ENCODE measurements at places on chromosomes 1 and 21.

DNA sequence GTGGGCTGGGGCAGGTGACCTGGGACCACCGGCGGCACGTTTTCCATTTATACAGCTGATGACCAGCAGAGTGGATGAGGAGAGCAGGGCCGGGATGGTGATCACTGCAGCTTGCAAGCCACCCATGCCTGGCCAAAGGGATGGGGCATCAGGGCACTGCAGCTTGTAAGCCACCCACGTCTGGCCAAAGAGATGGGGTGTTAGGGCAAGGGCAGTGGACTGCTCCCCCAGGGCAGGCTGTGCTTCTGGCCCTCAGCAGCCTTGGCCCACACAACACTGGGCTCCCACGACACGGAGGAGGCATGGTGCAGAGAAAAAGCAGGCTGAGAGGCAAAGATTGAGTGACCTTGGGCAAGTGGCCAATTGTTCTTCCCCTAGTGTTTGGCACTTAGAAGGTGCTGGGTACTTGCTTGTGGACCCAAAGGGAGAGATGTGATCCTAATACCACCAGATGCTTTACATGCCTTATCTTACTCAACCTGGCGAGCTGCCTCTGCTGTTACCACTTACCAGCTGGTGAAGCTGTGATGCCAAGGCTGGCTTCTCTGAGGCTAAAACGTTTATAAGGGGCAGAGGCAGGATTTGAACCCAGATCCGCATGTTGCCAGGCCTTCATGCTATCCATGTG lies 48.3 kb downstream of the TRIM62 start:
- DNase-seq: no peak

- DNase-seq: no peak
Measured at GRCh38 chr1:39105841-39106765, 80.0 kb downstream of the NDUFS5 start.

DNA sequence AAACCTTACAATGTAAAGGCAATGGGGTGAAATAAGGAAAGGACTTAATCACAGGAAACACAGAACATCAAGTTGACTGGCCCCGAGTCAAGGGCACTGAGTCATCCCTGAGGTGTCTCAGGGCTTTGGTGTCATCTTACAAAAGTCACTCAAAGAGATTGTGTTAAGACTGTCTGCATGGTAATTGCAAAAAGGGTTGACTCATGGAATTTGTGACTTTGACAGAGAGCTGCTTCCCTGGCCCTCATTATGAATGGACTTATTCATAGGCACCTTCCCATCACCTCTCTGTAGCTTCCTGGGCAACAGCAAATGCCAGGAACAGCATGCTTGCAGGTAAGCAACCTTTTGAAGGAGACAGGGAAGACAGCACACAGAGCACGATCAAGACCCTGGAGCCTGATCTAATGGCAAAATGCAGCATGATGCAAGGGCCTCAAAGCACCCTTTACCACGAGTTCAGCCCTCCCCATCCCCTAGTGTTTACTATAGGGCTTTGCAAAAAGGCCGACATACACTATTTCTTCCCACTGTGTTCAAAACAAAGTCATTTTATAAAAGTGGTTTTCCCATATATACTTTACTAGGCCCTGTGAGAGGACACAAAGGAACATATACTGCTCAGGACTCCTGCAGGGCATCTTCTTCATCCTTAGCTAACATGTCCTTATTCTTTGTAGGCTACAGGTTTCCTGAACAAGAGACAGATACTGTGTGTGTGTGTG lies 17.1 kb downstream of the ZP4 start:
- no peak for DNase-seq

GRCh38 chr1:233086961-233087881 lies 136.8 kb downstream of the NTPCR start:
- no peak for DNase-seq

DNA sequence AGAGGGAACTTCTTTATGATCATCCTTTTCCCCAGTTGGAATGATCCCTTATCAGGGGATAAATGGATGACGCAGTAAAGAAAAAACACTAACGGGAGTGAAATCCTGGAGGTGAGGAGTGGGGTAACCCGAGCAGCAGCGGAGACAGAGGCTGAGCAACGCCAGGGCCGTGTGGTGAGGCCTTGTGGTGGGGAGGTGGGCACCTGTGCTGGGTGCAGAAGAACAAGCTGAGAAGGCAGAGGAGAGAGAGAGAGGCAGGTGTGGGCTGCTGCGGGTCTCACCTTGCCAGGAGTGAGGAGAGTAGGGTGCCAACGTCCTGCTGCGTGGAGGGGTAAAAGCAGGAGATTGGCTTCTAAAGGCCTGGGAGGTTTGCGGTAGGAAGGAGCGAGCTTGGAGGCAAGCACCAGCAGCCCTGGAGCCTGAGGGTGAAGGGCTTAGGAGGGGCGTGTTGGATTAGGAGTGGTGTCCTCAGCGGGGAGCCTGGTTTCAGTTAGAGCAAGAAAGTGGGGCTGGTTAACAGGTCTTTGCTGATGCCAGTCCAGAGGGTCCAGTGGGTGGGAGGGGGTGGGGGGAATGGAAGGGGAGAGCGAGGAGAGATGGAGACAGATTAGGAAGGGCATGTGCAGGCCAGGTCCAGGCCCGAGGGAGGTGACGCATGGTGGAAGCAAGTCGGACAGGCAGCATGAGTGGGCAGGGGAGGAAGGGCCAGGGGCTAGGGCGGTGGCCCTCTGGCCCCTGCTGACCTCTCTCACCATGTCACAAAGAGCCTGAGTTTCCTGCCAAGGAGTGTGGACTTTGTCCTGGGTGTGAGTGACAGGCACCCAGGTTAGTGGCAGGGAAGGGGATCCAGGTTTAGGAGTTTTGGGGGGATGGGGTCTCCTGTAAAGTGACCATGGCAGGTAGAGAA lies 36.7 kb upstream of the LHX4 start:
- DNase-seq: no peak

Data from activated naive CD4-positive, alpha-beta T cell (primary cell).